Foreskin keratinocyte (primary cell): ENCODE measurements at places on chromosomes 11 and 22. TPM values are rescaled to one million over a fixed set of nuclear protein-coding genes. Genes with fewer than 3 reads are reported as not detected.
A peak's percentile ranks its signal among the peaks of the same experiment; 100 is the strongest.

Gene POLR3H
- total RNA-seq, result 32.7 and 32.9 TPM in 2 replicates

Gene SAA1
- 1.6 and 14.6 TPM in 2 replicates for total RNA-seq

Gene RAB39A
- total RNA-seq, result not detected in 2 replicates

Gene LRRC4C
- not detected in 2 replicates for total RNA-seq

Gene CARD18
- 0.48 and 0.78 TPM in 2 replicates for total RNA-seq

DNA sequence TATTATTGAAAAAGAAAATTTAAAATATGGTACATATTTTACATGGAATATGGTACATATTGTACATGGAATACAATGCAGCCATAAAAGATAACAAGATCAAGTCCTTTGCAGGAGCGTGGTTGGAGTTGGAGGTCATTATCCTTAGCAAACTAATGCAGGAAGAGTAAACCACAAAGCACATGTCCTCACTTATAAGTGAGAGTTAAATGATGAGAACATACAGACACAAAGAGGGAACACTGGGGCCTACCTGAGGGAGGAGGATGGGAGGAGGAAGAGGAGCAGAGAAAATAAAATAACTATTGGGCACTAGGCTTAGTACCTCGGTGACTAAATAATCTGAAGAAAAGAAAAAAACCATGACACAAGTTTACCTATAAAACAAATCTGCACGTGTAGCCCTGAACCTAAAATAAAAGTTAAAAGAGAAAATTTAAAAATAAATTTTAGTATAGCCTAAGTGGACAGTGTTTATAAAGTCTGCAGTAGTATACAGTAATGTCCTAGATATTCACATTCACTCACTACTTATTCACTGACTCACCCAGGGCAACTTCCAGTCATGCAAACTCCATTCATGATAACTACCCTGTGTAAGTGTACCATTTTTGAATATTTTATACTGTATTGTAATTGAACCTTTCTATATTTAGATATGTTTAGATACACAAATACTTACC is 204.4 kb downstream of the FAM76B start:
- DNase-seq, result peak; percentile 76

DNA sequence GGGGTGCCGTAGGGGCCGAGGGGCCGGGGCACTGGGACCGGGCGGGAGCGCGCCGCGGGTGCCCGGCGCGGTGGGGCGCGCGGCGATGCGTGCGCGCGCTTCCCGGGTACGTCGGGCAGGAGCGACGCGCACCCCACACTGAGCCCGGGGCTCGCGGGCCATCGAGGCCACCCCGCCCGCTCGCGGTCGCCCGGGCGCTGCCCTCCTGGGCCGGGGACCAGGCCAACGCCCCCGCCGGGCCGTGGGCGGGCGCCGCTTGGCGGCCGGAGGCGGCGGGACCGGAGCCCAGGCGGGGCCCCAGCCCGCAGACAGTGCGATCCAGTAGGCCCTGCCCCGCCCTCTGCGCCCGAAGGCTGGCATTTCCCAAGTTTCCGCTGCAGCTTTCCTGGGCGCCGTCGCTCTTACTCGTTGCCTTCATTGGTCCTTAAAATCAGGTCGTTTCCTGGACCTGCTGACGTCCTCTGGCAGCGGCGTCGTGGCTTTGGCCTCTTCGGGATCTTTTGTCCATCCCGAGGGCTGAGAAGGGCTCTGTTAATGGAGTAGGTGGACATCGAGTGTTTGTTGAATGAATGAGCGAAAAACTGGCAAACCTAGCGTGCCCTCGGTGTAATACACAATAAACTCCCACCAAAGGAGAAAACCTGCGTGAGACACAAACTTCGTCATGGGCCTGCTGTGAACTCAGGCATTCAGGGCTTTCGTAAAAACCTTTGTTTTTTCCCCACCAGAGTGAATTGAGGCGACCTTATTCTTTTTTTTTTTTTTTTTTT is 638 bp downstream of the PARVA start:
- peak; percentile 45 for DNase-seq

- no peak for DNase-seq
Measured at GRCh38 chr11:59088162-59088561, 2.1 kb downstream of the GLYATL1B start.

GRCh38 chr22:23772649-23773473 is at the start of gene MMP11:
MMP11 (plus strand) TSS chr22:23772849; CDS start chr22:23772871, 22 bp downstream.
- DNase-seq, result no peak

DNA sequence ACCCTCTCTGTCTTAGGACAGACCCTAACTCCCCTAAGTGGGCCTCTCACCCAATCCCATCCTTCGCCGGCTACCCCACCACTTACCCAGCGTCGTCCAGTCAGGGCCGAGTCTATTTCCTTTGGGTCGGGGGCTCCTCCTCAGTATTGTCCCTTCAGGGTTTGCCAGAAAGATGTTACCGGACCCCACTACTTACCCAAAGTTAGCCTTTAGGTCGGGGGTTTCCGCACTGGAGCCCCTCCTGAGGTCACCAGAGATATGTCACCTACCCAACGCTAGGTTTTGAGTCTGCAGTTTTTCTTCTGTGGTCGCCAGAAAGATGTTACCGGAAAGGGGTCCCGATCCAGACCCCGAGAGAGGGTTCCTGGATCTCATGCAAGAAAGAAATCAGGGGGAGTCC is 17.9 kb upstream of the B4GALNT4 start:
- no peak for DNase-seq

DNA sequence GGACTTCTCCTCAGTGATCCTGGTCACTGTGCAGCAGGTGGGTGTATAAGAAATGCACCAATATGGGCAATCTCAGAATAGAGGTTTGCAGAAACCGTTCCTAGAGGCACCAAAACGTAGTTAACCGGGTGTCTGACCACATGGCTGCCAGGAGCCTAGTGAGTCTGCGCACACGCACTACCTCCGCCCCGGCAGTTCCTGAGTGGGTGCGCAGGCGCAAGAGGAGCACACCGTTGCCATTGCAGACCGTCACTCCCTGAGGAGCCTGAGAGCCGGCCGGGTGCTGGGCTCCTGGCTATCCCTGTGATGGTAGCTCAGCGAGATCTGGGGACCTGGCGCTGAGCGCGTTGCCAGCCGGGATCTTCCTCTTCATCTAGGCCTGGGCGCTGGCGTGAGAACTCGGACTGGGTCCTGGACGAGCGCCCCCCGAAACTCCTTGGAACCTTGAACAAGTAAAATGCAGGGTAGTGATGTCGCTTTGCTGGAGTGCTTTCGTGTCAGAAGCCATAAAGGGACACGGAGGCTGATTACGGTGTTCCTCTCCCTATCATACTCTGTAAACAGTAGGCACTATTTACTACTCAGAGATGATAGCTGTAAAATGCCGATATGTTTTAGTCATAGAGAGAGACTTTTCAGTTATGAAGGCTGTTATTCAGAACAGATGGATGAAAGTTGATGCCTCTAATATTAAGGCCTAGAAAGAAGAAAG is at the start of gene MS4A13:
MS4A13 (plus strand) TSS at position 249 of the 712 bp plus-strand sequence. CDS start 2,692 bp downstream, outside the sequence.
- DNase-seq, result no peak

DNA sequence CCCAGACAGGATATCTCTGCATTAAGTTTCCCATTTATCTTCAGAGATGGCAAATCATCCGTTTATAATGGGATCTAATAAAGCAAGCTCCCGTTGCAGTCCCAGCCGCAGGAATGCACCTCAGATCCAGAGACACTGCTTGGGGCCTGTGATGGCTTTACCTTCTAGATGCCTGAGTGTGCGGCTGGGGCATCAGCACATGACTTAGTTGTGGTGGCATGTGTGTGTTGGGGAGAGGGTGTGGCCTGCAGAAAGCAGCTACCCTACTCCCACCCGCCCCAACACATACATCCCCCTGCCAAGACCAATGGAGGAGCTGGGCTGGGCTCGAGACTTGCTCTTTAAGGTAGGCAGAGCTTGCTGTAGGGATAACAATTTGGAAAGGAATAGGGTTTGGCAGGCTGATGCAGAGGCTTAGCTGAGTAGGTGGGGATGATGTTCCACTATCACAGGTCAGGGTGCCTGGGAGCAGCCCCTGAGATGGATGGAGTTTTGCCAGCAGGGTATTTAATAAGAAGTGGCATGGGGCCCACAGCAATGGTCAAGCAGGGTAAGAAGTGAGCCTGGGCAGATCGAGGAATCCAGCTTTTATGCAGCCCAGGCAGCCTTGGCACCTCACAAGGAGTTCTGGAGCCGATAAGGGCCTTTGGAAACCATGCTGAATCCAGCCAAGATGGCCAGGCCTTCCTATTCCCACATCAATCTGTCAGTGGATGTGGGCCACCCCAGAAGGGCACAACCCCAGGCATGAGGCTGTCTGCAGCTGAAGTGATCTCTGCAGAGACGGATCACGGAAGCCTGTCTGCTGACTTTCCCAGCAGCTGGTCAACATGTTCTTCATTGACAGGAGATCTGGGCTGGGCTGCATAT is 601.3 kb downstream of the BUD13 start:
- no peak for DNase-seq

DNA sequence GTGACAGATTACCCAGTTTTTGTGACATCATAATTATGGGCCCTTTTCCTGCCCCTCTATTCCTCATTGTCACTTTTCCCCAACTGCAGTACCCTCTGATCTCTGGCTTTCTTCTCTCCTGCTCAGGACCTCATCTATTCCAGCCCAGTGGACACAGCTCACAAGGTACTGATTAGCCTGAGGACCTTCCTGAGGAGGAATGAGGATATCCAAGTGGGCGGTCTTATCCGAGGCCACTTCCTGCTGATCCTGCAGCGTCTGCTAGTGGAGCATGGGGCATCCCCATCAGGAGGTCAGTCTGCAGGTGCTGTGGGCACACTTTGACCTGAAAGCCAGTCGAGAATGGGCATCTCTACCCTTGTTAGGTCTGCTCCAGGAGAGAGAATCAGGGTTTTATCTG is 24.5 kb upstream of the CCDC134 start:
- DNase-seq, result no peak

- no peak for DNase-seq
Measured at GRCh38 chr11:82009133-82009532, 724.5 kb downstream of the FAM181B start.

DNA sequence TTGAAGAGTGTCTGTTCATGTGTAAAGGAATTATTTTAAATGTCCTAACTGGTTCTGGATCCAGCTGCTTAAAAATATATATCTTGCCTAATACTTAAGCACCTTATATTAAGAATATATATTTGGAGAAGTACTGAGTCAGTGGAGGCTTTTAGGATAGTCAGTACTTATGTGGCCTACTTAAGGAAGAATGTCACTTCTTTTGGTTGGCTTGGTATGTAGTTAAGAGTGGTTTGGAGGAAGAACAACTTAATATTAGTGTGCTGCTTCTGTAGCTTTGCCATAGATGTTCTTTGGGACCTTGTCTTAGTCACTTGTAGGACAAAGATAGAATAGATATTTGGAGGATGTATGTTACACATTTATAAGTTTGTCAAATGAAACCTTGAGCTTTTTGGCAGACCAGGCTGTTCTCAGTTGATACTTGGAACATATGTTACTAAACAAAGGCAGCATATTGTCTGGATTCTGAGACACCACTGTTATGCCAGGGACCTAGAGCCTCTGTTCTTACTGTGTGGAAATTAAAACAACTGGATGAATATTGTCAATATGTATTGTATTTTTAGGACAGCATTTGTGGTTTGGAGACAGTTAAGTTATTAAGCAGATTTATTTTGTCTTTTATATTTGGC is 4.9 kb downstream of the HIPK3 start:
- no peak for DNase-seq

GRCh38 chr11:25396847-25397246 is 900.0 kb downstream of the LUZP2 start:
- DNase-seq, result no peak

DNA sequence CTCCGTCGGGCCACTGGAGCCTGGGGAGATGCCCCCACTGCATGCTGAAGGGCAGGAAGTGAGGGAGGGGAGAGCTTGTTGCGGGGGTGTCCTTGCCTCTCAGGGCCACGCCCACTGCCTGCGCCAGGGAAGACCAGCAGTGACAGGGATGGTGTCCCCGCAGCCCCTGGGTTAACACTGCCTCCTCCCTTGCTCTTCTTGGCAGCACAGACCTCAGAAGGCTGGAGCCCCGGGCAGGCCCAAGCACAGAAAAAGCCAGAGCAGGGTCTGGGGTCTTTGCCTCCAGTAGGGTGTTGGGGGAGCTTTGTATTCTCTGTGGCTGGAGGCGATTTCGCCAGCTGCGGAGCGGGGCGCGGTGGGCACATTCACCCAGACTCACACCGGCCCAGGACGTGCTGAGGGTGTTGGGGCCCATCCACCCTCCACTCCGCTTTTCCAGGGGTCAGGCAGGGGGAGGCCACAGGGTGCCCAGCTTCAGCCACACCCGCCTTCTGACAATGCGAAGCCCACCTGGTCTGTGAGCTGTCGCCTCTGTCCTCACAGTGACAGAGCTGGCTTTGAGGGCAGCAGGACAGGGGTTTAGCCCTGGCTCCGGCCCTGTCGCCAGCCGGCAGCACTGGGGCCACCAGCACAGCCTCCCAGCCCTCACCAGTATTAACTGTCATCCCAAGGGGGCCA is 83.7 kb downstream of the CDKN1C start:
- DNase-seq, result no peak
